ENCODE measurements at places on chromosomes 16 and 17.

GRCh38 chr16:85736921-85737320 is 14.0 kb downstream of the C16orf74 start:
- H3K4me3 ChIP-seq = no peak overlapping the region
- no peaks in the 10 kb centered on the region for H3K4me1 ChIP-seq
- no peaks in the 10 kb centered on the region for H3K36me3 ChIP-seq
- H3K27me3 ChIP-seq = no peaks in the 10 kb centered on the region

DNA sequence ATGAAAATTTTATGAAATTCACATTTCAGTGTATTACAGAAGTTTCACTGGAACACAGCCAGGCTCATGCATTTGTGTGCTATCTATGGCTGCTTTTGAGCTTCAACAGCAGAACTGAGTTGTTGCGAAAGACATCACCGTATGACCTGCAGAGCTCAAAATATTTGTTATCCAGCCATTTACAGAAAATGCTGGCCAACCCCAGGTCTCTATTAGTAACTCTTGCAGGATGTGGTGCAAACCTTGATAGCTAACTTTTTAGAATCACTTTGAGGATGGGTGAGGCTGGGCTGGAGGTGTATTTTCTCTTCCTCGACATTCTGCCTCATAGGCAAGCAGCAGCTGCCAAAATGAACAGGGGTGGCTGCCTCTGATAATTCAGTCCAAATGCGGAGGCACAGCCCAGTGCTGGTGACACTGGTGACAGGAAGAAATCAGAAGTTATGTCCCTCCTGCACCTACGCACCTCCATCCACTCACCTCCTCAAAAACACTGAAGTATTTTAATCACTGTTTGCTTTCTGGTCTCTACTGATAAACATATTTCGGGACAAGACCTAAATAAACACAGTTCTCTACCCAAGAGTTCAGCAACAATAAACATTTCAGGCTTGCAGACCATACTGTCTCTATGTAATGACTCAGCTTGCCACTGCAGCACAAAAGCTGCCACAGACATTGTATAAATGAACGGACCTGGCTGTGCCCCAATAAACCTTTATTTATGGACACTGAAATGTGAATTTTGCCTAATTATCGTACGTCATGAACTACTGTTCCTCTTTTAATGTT is 28.5 kb downstream of the ARHGAP17 start:
- ATAC-seq = peak; percentile 50
- H3K4me1 ChIP-seq = peaks cover 60% of the 10 kb centered on the region
- no peak overlapping the region for H3K4me3 ChIP-seq
- H3K27ac ChIP-seq = peak overlapping the region; percentile 80

- no peaks in the 10 kb centered on the region for H3K4me1 ChIP-seq
- ATAC-seq = no peak
- H3K27me3 ChIP-seq = no peaks in the 10 kb centered on the region
- no peak overlapping the region for H3K4me3 ChIP-seq
- H3K36me3 ChIP-seq = no peaks in the 10 kb centered on the region
- no peak overlapping the region for H3K27ac ChIP-seq
Observed at GRCh38 chr17:51907041-51907440, 251.5 kb downstream of the CA10 start.

- no peaks in the 10 kb centered on the region for H3K4me1 ChIP-seq
- H3K4me3 ChIP-seq = no peak overlapping the region
- ATAC-seq = no peak
- no peak overlapping the region for H3K27ac ChIP-seq
- H3K36me3 ChIP-seq = no peaks in the 10 kb centered on the region
Observed at GRCh38 chr17:67970783-67971182, 25.5 kb downstream of the C17orf58 start.

GRCh38 chr16:70778901-70779309 is 22.1 kb downstream of the VAC14 start:
- peak; percentile 86 for ATAC-seq
- peaks cover 73% of the 10 kb centered on the region for H3K36me3 ChIP-seq
- no peaks in the 10 kb centered on the region for H3K27me3 ChIP-seq
- peaks cover 13% of the 10 kb centered on the region for H3K4me1 ChIP-seq

GRCh38 chr16:22264786-22265185 is 32.4 kb upstream of the POLR3E start:
- no peaks in the 10 kb centered on the region for H3K4me1 ChIP-seq
- no peak for ATAC-seq
- no peaks in the 10 kb centered on the region for H3K36me3 ChIP-seq
- H3K27me3 ChIP-seq = no peaks in the 10 kb centered on the region

- H3K27me3 ChIP-seq = no peaks in the 10 kb centered on the region
- no peak overlapping the region for H3K27ac ChIP-seq
- no peak overlapping the region for H3K4me3 ChIP-seq
- H3K36me3 ChIP-seq = no peaks in the 10 kb centered on the region
Observed at GRCh38 chr17:22138861-22139469, 446.6 kb downstream of the KCNJ18 start.

GRCh38 chr17:82831818-82832200 is 8.0 kb downstream of the ZNF750 start:
- no peak for ATAC-seq
- H3K27me3 ChIP-seq = no peaks in the 10 kb centered on the region
- H3K36me3 ChIP-seq = no peaks in the 10 kb centered on the region
- H3K4me3 ChIP-seq = no peak overlapping the region
- H3K27ac ChIP-seq = no peak overlapping the region
